Activated CD8-positive, alpha-beta memory T cell treated with anti-CD3 and anti-CD28 coated beads for 48 hours (primary cell): ENCODE measurements at places on chromosomes 1 and 21.

- DNase-seq = no peak
Observed at GRCh38 chr1:162006081-162006480, 17.6 kb downstream of the OLFML2B start.

DNA sequence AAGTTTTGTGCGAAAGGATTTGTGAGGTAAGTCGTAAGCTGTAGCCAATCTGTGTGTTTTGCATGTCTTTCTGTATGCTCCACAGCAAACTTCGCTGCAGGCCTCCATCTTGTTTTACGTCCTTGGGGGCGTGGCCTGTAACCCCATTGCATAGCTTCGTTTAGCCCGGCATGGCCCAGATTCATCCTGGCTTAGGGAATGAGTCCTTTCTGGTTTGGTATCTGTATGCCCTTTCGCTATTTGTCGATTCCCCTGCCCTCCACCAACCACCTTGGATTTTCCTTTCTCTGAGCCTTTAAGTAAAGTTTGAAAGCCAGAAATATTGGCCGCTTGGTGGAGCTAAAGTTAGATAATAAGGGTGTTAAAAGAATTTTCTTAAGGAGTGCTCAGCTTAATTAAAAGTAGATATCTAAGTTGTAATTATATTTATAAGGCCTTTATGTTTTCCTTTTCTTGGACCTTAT, 1.1 kb downstream of the THEM4 start:
- DNase-seq = no peak

- DNase-seq = no peak
Observed at GRCh38 chr1:25094229-25094628, 138.1 kb downstream of the SYF2 start.

DNA sequence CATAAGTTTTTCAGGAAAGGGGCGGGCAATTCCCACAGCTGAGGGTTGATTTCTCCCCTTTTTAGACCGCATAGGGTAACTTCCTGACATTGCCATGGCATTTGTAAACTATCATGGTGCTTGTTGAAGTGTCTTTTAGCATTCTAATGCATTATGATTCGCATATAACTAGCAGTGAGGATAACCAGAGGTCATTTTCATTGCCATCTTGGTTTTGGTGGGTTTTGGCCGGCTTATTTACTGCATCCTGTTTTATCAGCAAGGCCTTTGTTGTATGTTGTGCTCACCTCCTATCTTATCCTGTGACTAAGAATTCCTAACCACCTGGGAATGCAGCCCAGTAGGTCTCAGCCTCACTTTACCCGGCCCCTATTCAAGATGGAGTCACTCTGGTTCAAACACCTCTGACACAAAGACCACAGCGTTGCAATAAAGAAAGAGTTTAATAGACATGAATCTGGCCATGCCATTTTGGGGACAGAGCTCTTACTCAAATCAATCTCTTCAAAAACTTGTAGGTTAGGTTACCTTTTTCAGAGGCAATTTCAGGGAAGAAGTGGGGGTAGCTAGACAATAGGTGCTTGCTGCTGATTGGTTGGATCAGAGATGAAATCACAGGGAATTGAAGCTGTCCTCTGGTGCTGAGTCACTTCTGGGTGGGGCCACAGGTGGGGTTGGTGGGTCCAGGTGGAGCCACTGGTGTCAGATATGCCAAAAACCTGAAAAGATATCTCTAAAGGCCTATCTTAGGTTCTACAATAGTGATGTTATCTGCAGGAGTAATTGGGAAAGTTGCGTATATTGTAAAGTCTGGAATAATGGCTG, 23.3 kb downstream of the TBX19 start:
- no peak for DNase-seq

DNA sequence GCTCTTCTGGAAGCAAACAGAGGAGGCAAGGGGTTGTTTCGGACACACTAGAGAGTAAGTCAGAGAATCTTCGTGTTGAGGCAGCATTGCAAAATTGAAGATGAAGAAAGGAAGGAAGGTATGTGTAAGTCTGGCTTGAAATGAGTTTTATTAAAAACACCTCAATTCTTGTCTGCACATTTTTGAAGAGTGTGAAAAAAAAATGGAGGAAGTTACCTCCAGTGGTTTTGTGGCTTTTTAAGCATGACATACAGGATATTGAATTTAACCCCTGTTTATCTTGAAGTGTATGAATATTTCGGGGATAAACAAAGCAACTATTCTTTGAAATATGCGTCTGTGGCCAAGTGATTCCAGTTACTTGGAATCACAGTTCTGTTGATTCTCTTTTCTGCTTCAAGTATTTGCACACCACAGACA, 203.2 kb upstream of the SGIP1 start:
- DNase-seq = no peak

DNA sequence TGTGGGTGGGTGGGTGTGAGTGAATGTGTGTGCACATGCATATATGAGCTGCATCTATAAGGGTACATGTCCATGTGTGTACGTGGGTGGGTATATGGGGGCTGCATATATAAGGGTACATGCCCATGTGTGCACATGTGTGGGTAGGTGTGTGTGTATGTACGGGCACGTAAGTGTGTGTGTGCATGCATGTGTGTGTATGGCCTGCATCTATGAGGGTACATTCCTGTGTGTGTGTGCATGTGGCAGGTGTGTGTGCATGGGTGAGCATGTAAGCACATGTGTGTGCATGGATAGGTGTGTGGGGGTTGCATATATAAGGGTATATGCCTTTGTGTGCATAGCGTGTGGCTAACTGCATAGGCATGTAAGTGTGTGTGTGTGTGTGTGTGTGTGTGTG, 181.0 kb upstream of the ARHGEF16 start:
- DNase-seq = no peak

DNA sequence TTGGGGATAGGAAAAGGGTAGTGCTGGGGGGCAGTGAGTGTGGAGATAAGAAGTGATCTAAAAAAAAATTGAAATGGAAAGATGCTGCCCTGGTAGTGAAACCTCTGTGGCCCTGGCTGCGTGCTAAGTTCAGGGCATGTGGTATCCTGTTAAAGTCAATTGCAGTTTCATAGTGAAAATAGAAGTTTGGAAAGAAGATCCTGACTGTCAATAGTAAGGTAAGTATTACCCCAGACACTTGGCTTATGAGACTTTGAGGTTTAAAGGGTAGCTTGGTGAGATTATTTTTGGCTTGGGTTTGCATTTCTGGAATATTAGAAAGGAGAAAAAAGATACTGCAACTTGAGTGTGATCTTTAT, 6.8 kb downstream of the ARID1A start:
- no peak for DNase-seq

- DNase-seq = no peak
Observed at GRCh38 chr1:119002028-119002686, 14.0 kb upstream of the TBX15 start.

DNA sequence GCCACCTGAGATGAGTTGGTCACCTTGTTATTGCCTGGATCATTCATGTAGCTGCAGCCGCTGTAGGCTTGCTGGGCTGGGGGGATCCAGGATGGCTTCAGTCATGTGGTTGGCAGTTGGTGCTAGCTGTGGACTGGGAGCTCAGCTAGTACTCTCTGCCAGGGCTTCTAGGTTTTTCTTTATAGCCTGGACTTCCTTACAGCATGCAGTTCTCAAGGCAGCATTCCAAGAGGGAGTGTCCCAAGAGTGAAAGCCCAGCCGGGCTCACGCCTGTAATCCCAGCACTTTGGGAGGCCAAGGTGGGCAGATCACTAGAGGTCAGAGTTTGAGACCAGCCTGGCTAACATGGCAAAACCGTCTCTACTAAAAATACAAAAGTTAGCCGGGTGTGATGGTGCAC, 23.7 kb upstream of the ACTL8 start:
- no peak for DNase-seq

DNA sequence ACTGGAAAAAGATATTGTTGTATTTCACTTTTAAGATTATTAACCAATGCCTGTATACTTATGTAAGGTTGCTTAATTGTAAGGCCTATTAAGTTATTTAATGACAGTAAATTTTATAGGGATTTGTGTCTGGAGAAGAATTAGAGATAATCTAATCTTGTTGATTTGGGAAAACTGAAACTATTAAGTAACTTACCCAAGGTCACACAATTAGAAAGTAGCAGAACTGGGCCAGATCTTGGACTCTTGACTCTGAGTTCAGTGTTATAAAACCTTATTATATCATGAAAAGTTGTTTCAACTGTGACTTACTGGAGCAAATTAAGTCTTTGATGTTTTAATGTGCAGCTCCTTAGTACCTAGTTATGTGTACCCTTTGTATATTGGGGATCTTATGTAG, 38.5 kb downstream of the CAMTA1 start:
- DNase-seq = no peak

GRCh38 chr21:27759091-27759659, 792.3 kb upstream of the ADAMTS5 start:
- no peak for DNase-seq

DNA sequence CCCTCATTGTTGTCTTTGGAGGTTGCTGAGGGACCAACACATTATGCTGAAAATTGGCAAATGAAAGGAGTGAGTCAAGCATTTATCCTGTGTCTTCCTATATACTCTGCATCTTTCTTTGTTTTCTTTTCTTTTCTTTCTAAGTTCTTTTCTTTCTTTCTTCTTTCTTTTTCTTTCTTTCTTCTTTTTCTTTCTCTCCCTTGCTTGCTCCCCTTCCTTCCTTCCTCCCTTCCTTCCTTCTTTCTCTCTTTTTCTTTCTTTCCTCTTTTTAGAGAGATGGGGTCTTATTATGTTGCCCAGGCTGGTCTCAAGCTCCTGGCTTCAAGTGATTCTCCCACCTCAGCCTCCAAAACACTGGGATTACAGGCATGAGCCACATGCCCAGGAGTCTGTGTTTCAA, 28.3 kb upstream of the COX20 start:
- DNase-seq = no peak

- no peak for DNase-seq
Observed at GRCh38 chr1:7561331-7561921, 209.7 kb upstream of the VAMP3 start.

DNA sequence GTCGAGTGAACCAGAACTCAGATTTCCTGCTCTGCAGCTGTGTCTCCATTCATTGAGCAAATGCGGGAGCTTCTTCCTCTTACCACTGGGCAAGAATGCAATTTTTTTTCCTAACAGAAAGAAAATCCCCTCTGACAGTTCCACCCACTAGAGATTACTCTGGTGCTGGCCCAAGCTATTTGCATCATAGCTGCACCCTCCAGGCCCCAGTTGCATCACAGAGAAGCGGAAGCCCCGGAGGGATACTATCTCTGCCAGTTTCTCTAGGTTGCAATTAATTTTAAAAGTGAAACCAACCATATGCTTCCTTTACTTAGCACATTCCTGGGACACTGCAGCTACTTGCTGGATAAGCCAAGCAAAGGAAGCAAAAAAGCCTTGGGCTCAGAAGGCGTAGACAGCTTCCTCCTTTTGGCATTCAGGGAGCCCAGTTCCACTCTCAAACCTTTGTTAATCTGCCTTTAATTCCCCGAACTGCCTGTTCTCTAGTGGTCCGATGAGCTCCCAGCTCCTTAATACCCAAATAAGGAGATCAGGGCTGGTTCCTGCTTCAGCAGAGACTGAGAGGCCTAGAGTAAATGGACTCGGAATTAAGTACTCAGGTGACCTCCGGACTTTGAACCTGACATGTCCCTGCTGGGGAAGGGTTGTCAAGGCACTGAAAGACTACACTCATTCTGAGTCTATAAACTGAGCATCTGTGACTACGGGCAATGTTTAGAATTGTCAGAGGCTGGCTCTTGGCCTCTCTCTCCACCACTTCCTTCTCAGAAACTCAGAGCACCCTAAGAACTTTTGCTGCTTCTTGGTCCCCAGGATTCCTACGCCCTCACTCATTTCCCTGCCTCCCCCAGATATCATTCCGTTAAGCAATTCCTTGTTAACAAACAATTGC, 72.5 kb upstream of the TNFSF18 start:
- DNase-seq = no peak

DNA sequence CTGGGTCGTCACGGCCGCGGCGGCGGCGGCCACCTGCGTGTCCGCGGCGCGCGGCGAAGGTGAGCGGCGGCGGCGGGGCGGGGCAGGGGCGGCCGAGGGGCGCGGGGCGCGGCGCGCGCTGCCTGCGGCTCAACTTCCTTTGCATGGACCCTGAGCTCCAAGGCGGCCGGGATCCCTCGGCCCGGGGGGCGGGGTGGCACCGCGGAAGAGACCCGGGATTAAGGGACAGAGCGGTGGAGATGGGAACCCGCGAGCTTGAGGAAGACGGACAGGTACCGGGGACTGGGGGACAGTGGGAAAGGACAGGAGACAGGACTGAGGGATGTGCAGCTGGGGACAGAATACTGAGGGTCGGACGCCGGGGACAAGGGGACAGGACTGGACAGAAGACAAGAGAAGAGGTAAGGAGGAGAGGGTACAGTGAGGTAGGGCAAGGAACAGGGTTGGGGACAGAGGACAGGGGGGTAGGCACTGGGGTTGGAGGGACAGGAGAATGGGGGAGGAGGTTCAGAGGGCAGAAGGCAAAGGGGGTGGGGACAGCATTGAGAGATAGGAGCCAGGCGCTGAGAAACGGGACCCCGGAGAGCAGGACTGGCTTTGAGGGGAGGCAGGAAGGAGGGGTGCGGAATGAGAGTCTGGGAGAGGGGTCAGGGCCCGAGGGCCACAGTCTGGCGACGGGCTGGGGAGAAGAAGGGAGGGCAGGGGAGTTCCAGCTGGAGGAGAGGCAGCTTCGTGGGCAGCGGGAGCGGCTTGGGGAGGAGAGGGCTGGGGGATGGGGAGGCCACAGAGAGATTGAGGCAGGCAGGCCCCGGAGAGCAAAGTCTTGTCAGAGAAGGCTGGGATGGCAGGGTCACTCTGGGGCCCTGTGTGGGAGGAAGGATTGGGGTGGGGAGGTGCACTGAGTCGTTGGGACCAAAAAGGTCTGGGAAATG, 648 bp downstream of the EPHA8 start:
- DNase-seq = no peak
